ENCODE measurements at places on chromosomes 4 and X.

- no peak for DNase-seq
These were observed 208.5 kb downstream of the PPP4R3C start for GRCh38 chrX:27254656-27255055.

GRCh38 chrX:71017396-71017939, 50.7 kb downstream of the SNX12 start:
- no peak for DNase-seq

DNA sequence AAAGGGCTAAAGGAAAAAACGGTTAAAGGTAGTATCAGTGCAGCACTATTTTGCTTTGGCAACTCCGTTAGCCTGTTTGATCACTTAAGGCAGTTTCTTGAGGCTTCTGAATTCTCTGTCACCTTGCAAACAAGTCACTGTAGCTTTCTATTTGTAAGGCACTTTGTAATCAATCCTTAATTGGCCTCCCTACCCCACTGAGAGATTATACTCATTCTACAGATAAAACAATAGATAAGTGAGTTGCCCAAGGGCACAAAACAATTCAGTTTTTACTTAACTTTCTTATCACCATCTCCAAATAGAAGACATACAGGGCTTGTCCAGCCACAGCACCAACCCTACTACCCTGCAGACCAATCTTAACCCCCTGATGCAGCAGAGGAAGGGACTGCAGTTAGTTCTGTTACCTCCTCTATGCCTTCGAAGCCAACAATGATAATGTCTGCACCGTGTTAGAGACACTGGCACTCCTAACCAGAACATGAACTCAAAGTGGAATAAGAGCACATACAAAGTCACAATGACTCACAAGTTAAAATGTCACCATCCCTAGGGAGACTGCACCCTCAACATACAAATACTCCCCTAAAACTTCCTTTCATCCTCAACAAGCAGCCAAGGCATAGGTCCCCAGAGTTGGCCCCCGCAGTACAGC, 1.7 kb downstream of the TMEM185A start:
- DNase-seq, result no peak

DNA sequence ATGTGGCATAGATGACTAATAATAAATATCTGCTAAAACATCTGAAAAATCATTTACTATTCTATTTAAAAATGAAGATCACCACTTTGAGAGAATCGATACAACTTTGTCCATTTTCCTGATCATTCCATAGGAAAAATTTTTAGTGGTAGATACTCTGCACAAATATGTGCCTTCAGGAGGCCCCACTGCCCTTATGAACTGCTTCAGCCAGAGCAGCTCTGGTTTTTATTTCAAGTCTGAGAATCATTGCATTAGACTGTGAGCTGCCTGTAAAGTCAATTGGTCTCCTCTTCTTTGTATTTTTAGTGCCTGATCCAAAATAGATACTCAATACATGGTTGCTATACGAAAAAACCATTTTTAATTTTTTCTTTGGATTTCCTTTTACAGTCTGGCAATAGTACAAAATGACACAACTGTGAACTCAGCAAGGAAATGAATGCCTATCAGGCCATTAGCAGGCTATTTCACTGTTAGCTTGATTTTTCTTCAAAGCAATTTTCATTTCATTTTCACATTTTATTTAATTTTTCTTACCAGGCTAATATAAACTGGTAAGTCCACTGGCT, 69.1 kb downstream of the SHISA3 start:
- no peak for DNase-seq

DNA sequence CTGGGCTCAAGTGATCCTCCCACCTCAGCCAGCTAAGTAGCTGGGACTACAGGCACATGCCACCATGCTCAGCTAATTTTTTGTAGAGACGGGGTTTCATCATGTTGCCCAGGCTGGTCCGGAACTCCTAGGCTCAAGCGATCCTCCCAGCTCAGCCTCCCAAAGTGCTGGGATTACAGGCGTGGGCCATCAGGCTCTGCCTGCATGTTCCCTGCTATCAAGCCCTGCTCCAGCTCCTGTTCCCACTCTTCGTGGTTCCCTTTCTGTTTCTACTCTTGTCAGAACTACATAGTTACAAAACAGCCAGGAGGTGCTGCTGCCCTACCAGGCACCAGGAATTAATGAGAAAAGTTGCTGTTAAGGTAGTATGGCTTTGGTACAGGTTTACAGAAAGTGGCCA, 8.7 kb downstream of the TIMP1 start:
- DNase-seq, result no peak

DNA sequence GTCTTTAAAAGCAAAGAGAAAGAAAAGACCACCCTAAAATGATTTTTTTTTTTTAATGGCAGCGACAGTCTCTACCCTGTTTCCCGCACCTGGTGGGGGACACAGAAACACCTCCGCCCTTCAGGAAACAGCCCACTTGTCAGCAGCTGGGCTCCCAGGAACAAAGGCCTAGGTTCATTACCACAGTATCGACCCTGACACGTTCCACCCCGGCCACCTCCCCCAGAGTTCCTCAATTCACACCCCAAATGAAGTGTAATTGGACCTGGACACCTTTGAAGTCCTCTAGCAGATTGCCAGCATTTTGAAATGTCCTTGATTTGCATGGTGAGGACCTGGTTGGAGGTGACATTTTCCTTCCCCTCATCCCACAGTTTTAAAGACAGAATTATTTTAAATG, 175.0 kb upstream of the BCOR start:
- no peak for DNase-seq

GRCh38 chr4:137576446-137576845, 44.2 kb upstream of the PCDH18 start:
- DNase-seq, result no peak

GRCh38 chr4:128394778-128395177, 107.2 kb upstream of the PGRMC2 start:
- no peak for DNase-seq

GRCh38 chr4:15562114-15562513, 92.4 kb downstream of the CC2D2A start:
- DNase-seq, result no peak

- no peak for DNase-seq
These were observed 27.6 kb downstream of the MCF2 start for GRCh38 chrX:139680356-139680755.

- DNase-seq, result no peak
These were observed 17.3 kb downstream of the APLN start for GRCh38 chrX:129637217-129638109.

DNA sequence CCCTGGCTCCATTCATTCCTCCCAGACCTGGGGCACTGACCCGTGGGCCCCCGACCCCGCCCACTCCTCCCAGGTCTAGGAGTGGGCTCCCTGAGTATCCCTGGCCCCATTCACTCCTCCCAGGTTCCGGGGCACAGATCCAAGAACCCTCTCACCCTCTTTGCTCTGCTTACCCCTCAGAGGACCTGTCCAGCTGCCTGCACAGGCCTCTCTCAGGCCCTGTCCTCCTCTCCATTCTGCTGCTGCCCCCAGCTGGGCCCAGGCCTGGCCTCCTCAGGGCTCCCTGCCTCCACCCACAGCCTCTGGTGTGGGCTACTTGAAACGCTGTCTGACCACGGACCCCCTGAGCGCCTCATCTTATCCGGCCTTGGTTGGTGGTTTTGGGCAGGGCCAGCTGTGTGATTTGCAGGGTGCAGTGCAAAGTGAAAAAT, 217.7 kb upstream of the PSAPL1 start:
- no peak for DNase-seq

DNA sequence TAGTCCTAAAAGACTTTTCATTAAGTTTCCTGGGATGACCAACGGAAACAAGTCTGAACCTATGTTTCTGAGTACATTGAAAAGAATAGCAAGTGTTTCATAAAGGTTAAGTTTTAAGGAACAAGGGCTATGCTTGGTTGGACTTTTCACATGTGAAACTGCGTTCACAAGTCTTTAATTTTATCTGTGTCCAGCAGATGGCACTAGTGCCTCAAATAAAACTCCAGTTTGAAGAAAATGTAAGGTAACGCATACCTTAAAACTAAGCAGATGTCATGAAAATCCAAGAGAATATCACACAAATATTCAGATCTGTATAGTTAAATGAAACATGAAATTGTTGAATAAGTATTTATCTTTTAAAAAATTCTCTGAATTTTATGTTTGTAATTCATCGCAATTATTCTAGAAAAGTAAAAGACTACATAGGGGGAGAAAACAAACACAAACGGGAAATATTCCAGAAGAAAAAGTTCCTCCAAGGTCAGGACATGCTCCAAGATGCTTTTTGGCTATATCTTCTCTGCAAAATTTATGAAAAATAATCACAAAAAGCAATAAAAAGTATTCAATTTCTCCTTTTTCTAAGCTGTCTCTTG, 89.6 kb upstream of the MAD2L1 start:
- peak; percentile 50 for DNase-seq

DNA sequence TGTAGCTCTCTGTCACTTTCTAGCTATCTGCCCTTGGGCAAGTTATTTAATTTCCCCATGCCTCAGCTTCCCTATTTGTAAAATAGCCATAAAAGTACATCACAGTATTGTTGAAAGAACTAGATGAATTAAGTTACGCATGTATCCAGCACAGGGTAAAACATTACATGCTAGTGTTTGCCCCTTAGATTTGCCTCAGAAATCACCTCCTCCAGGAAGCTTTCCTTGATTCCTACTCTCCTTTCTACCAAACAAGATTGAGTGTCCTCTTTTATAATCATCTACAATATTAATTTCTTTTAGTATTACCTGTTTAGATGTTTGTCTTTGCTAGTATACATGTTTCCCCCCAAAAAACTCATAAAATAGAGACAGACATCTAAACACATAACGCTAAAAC, 369.5 kb downstream of the GBA3 start:
- no peak for DNase-seq

- DNase-seq, result no peak
These were observed 117.4 kb downstream of the DIPK2B start for GRCh38 chrX:45083314-45083713.

DNA sequence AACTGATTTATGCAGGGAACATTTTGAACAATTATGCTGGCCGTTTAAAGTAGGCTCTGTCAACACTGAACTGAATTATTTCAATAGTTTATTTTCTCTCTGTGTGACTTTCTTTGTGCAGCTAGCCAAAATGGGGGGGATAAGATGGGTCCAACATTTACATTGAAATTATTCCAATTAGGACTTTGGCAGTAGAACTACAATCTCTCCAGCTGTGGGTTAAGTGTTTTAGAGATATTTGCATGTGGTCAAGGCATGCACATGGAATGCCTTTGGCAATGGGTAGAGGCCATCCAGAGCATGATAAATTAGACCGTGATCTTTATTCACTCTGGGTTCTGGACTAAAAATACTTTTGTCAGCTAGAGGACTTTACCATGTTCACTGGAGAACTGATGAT, 107.9 kb upstream of the ELOVL6 start:
- DNase-seq, result no peak

DNA sequence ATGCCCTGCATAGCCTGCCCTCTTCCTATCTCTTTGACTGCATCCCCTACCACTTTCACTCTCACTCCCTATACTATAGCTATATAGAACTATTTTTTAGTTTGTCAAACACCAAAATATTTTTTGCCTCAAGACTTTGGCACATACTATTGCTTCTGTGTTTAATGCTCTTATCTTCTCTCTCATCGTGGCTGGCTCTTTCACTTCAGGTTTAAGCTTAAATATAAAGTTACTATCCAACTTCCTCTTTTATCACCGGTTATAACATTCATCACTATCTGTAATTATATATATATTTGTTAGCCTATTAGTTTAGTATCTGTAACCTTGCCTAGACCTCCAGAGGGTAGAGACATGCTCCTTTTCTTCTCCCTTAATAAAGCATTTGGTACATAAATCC, 11.5 kb upstream of the HMGB2 start:
- no peak for DNase-seq

DNA sequence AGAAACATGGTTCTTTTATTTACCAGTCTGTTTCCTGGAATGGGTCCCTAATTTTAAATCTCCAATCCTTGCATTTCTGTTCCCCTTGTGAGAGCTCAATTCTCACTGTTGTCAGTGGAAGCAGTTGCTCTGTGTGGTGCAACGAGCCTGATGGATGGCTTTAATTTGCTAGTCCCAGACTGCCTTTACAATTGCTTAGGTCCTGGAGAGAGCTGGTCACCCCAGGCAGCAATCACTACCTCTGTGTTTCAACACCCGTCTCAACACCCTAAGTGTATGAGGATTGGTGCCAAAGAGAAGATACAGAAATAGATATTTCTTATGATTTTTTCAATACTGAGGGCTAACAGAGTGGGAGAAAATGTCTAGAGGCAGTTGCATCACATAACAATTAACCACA, 873.8 kb downstream of the GLUD2 start:
- DNase-seq, result no peak

GRCh38 chrX:70092247-70092646, 30.0 kb downstream of the OTUD6A start:
- DNase-seq, result no peak

DNA sequence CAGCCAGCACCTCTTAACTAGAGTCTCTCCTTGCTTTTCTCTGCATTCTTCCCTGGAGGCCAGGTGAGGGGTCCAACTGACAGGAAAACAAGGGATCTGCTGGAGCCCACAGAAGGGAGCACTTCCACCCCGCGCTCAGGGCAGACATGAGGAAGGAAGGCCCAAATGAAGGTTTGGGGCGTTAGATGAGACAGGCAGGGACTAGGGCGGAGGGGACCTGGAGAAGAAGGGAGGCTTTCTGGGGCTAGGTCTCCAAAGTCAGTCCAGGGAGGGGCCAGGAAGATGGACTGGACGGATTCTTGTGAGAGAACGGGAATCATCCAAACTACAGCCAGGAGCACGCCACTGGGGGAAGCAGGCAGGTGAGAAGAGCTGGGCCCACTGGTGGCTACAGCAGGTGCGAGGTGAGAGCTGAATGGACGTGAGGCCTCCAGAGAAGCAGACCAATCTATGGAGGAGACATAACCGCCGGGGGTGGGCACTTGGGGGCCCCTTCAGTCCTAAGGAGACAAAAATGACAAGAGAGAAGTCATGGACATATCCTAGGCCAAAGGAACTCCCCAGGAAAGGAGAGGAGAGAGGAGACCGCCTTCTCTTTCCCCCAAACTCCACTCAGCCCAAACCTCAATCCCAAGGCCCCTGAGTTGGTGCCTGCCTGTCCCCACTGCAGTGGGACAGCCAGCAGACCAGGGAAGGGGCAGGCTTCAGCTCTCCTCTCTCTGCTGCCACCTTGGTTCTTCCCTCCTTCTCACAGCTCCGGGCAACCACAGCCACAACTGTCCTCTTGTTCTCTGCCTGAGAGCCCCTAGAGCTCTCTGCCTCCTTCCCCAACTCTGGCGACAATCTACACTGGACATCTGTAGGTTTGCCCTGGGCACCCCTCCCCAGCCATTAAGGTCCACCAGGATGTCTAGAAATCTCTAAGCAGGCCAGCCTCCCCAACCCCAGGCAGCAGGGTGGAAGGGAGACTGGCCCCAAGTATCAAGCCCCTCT, 7.0 kb downstream of the APLN start:
- no peak for DNase-seq

DNA sequence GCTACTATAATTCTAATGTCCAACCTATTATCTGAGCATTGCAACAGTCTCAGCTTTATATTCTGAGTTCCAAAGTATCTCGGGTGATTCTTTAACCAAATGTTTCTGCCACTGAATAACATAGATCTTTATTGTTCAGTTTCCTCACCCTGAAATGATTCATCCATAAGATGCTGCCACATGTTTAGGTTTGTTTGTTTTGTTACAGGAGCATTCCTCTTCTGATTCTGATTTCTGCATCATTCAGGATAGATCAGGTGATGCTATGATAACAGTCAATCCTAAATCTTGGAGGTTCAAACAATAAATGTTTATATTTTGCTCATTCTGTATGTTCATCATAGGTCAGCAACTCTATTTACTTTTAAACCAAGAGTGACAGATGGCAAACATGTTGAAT, 927.6 kb downstream of the PCDH7 start:
- no peak for DNase-seq

Measured in HS-5 (cell line).